ENCODE measurements at places on chromosomes 11 and 22.
A peak's percentile ranks its signal among the peaks of the same experiment; 100 is the strongest.

- no peak for DNase-seq
These were observed 15.7 kb downstream of the DUSP8 start for GRCh38 chr11:1556278-1556902.

DNA sequence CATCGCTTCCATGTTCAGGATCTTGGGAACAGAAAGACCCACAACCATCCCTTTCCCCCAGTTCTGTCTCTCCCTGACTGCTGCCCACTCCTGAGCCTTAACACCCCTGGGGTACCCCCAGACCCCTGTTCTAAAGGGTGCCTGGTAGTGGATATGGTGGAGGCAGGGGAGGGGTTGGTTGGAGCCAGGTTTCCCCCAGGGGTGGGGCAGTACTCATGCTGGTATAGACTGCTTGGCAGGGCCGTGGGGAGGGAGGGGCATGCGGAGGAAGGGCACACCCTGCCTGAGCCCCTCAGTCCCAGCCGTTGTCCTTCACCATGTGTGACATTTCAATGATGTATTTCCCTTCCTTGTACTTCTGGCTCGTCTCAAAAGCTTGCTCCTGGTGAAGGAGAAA, 4.0 kb downstream of the YPEL4 start:
- DNase-seq, result no peak

- no peak for DNase-seq
These were observed 1.7 kb upstream of the TMEM135 start for GRCh38 chr11:87035976-87036583.

DNA sequence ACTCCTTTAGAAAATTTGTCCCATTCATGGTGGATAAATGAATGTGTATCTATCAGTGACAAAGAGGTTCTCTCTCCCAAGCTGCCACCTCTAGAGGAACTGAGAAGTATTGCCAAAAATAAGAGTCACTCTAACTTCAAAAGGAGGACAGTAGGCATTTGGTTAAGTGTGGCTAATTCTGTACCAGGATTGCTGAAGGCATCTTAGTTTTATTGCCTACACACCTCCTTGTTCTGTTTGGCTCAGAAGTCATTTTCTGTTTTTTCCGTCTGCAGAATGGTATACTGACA, 189.0 kb upstream of the MPPED2 start:
- DNase-seq, result no peak

DNA sequence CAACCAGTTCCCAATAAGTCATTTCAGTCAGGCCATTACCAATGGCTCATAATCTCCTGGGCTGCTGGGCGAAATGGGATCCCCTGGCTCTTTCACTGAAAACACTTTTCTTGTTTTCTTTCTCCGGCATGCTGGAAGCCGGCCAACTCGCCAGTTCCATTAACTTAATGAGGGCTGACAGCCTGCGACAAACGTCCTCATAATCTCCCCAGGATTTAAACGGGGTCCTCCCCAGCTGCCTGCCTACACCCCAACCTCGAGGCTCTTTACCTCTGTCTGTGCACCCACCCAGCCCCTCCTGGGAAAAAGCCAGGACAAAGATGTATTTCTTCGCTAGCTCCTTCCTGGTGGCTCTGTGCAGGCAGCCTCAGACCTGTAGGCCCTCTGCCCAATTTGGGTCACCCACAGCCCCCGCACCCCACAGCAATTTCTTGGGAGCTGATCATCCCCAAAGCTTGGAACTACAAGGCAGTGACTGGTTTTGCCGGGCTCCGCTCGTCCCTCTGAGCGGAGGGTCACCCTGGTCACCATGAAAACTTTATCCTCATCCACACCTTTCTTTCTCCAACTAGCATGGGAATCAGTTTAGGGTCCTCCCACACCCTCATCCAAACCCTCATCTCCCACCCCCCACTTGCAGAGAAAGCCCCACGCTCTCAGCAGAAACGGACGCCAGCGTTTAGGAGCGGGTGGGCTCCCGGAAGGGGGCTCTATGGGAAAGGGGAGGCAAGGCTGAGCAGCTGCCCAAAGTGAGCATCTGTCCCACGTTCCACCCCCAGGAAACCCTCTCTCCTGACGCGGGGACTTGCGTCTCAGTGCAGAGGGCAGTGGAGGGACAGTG, 51.1 kb upstream of the KCNQ1OT1 start:
- no peak for DNase-seq

DNA sequence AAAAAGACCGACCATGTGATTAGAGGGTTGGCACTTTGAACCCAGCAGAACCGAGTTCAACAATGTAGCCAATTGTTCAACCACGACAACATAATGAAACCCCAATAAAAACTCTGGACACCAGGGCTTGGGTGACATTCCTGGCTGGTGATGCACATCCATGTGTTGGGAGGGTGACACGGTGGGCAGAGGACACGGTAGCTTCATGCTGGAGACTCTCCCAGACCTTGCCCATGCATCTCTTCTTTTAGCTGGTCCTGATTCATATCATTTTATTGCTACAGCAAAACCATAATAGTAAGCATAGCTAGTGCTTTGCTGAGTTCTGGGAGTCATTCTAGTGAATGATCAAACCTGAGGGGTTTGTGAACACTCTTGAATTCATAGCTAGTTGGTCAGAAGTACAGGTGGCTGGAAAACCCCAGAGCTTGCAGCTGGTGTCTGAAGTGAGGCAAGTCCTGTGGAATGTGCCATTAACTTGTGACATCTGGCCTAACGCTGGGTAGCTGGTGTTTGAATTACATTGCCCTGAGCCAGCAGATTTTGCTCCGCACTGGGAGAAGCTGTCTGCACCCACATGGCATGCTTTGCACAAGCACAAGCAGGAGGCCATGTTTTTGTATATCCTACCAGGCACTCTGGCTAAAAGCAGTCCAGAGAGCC, 14.0 kb downstream of the RPUSD4 start:
- no peak for DNase-seq

GRCh38 chr11:113577356-113578032, 102.3 kb upstream of the DRD2 start:
- DNase-seq, result peak; percentile 89

- DNase-seq, result no peak
These were observed 1.0 kb downstream of the CHRM4 start for GRCh38 chr11:46390331-46391171.

- DNase-seq, result no peak
These were observed 57.8 kb upstream of the MN1 start for GRCh38 chr22:27859336-27859735.

GRCh38 chr22:42171946-42172719, 41.5 kb upstream of the CYP2D6 start:
- DNase-seq, result no peak

GRCh38 chr22:40484906-40485669, 114.7 kb downstream of the SGSM3 start:
- no peak for DNase-seq

GRCh38 chr11:67119585-67120391, 725 bp downstream of the KDM2A start:
- no peak for DNase-seq

DNA sequence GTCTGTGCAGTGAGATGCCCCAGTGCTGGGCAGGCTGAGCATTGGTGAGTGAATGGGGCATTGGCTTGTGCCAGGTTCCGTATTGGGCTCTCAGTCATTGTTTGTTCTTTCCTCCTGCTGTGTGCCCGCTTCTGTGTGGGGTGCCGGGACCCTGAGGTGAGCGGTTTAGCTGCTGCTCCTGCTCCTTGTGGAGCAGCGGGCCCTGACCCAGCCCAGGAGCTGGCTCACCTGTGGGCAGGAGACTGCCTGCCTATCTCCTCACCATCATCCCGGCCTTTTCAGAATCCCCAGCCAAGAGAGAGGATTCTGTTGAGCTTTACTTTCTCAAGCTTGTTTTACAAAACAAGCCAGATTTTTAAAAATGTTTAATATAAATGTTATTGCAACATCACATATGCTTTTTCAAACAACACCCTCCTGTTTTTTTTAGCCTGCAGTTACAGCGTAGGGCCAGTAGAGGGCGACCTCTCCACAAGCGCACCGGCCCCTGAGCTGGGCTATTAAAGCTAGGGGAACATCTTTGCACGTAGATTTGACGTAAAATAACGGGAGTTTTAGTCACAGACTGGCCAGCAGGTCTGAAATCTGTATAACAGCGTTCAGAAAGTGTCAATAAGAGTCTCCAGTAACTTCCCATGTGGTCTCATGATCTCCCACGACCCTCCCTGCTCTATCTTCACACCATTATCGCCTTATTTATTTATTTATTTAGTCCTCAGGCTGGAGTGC, 25.1 kb upstream of the RELT start:
- DNase-seq, result peak; percentile 76

GRCh38 chr11:105033781-105034180, 1.2 kb downstream of the CASP1 start:
- no peak for DNase-seq

DNA sequence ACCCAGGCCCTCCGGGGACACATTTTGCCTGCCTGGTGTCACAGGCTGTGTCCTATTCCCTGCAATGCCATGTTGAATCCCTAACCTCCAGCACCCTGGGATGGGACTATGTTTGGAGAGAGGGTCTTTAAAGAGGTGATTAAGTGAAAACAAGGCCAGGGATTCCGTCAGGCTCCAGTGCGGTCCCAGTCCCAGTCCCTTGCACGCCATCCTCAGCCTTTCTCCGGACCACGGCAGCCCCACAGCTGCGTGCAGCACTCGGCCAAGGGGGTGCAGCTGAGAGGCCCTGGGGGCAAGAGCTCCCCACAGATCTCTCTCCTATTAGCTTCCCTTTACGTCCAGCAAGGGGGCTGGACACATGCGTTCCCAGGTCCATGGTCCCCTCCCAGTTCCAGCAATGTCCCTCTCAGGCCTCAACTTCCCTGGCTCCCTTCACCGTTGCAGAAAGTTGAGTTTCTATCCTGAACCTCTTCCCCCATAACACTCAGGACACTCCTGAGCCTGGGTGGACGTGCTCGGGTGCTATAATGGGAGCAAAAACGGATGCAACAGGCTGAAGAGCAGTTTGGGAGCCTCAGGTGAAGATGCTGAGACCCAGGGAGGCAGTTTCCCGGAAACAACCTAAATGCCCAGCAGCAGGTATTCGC, 1422.7 kb downstream of the BRD1 start:
- DNase-seq, result no peak
